ENCODE measurements at places on chromosomes 16 and 17. TPM values are rescaled to one million over a fixed set of nuclear protein-coding genes. Genes with fewer than 3 reads are reported as not detected.

DNA sequence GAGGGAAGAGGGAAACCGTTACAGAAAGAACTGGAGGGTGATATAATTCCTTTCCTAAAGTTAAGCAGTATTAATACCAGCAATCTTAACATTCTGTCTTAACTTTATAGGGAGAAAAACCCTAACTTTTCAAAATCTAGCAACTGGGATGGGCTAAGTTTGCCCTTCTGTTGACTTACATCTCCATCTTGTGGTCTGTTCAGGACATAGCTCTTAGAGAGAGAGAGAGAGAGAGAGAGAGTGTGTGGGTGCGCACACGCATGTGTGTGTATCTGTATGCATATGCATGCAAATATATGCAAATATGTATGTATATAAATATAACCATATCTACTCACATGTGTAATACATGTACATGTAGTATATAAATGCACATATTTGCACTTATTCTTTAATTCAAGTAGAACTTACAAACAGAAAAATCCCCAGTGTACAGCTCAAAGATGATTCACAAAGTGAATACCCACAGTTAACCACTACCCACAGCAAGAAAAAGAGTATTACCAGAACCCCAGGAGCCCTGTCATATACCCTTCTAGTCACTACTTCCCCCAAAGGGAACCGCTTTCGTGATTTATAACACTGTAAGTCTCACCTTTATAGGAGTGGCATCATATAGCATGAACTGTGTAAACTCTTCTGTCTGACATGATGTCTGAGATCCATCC lies 46.5 kb downstream of the STX8 start:
- H3K4me3 ChIP-seq, result no peak overlapping the region
- H3K36me3 ChIP-seq, result no peaks in the 10 kb centered on the region
- H3K4me1 ChIP-seq, result peaks cover 10% of the 10 kb centered on the region
- no peak for DNase-seq
- no peaks in the 10 kb centered on the region for H3K27me3 ChIP-seq
- no peak overlapping the region for H3K27ac ChIP-seq

DNA sequence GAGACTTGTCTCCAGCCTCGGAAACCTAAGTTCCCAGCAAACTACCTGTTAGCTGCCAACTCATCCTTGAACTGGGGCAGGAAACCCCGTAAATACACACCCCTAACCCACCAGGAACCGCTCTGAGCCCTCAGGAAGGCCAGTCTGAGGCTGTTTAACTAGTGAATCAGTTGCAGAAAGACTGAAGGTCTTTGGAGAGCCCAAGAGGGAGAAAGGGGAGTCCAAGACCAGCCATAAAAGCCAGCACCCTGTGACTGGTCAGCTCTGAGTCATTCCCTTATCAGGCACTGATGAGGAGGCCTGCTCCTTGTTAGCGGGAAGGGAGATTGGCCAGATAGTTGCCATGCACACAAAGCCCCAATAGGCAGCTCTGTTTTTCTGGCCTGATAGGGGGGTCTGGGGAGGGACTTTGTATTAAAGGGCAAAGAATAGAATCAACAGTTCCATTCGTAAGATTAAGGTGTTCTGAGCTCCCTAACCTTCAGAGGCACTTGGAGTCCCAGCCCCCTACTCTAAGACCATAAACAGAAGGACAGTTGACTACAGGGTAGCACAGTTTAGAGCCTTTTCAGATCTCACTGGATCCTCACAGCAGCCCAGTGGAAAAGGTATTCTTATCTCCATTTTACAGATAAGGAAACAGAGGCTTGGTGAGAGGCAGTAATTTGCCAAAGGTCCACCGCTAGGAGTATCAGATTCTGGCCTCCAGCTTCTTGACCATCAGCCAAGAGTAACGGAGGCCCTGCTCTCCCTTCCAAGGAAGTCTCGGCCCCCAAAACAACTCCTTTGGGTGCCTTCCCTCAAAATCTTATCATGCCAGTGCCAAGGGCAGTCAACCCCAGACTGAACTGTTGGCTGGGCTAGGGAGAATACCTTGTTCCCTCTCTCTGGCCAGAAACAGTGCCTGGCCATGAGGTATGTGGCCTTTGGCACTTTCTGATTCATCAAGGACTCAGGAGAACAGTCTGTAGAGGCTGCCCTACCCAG lies 2.2 kb upstream of the KRT19 start:
- H3K4me3 ChIP-seq, result no peak overlapping the region
- H3K36me3 ChIP-seq, result no peaks in the 10 kb centered on the region
- peaks cover 61% of the 10 kb centered on the region for H3K27me3 ChIP-seq
- peaks cover 1% of the 10 kb centered on the region for H3K4me1 ChIP-seq
- DNase-seq, result no peak

GRCh38 chr16:24939738-24940137 lies 75.4 kb downstream of the ARHGAP17 start:
- no peak overlapping the region for H3K4me3 ChIP-seq

Gene TAT
- not detected for total RNA-seq

- H3K27ac ChIP-seq, result no peak overlapping the region
- H3K4me1 ChIP-seq, result no peaks in the 10 kb centered on the region
- DNase-seq, result no peak
Measured at GRCh38 chr16:74034200-74034599, 262.4 kb upstream of the PSMD7 start.
